ENCODE measurements at places on chromosomes 13 and 19.

DNA sequence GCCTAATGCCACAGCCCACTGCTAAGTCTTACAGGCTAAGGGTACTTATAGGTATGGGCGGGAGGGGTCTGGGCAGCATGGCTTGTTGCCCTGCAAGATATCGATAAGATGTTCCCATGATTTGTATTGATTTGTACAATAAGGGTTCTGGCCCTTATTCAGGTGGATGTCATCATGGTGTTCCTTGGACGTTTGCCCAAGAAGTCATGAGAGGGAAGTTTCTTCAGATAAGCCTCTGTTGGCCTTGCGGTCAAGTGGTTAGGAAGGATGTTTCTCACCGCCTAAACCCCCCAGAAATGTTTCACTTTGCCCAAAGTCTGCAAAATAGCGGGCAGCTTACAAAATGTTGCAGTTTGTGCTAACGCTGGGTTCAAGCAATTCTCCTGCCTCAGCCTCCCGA is 7.3 kb downstream of the PARP4 start:
- no peak for DNase-seq

DNA sequence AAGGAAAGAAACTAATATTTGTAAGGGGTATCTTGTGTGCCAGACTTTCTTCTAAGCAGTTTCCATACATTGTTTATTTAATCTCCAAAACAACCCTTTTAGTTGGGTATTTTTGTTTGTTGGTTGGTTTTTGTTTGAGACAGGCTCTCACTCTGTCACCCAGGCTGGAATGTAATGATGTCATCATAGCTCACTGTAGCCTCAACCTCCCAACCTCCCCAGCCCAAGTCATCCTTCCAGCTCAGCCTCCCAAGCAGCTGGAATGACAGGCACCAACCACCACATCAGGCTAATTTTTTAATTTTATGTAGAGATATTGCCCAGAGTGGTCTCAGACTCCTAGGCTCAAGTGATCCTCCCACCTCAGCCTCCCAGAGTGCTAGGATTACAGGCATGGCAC is 41.2 kb upstream of the LSM14A start:
- no peak for DNase-seq

DNA sequence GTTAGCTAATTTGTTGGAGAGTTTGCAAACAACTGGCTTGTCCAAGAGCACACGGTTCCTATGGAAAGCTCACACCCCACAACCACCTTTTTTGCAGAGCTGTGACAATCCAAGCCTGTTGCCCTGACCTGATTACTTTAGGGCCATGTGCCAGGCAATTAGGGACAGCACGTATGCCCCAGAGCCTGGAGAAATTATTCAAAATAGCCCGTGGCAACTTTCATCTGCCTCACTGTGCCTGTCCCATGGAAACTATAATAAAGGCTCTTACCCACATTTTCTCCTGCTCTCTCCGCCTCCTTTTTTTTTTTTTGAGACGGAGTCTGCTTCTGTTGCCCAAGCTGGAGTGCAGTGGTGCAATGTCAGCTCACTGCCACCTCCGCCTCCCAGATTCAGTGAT is 18.6 kb upstream of the FBN3 start:
- no peak for DNase-seq

DNA sequence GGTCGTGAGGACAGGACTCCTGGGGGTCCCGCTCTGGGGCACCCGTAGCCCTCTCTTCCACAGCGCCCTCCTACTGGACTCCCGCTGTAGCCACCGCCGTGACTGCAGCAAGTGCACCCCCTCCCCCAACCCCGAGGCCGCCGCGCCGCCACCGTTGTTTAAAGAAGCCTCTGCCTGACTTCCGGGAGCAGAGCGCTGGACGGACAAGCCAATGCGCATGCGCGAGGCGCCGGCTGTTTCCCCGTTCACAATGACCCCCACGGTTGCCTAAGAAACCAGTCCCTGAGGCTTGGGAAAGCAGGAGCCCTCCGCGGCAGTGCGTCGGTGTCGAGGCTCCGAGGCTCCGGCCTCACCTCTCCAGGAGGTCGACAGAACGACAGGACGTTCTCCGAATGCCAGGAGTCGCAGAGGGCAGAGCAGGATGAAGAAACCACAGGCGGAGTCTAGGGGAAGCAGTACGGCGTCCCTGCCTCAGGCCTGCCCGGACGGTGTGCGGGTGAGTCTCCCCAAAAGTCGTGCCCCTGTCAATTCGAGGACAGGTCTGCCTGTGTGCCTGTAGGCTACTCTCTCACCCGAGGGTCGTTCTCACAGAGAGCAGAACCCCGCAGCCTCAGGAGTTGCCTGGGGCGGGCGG is 70.5 kb upstream of the ZNF420 start:
- peak; percentile 28 for DNase-seq

All from SK-N-SH (cell line).